ENCODE measurements at places on chromosomes 11 and 22.

DNA sequence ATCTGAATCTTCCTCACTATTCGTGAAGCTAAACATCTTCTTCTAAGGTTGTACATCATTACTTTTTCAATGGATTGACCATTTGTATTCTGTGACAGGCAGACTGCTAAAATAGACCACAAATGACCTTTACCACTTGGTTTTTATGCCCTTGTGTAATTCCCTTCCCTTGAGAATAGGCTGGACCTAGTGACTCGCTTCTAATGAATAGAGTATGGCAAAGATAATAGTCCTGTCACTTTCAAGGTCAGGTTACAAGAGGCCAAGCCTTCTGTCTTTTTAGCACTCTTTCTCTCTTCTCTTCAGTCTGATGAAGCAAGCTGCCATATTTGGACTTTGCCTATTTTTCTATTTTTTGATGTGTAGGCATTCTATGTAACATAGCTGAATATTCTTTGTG, 492.9 kb downstream of the SOX6 start:
- no peak for DNase-seq

GRCh38 chr11:69152733-69153421, 2.9 kb upstream of the SMIM38 start:
- DNase-seq, result no peak

DNA sequence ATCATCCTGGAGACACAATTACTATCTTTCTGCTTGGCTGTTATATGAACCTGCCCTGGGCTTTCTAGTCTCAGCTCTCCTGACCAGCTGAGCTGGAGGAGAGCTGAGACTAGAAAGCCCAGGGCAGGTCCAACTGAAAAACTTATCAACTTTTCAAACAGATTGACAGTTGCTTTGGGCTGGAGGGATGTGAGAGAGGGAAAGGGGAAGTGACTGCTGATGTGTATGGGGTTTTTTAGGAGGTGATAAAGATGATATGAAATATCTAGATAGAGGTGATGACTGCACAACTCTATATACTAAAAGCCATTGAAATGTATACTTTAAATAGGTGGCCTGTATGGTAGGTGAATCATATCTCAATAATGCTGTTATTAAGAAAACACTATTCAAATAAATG, 60.2 kb upstream of the CHRM4 start:
- DNase-seq, result no peak

GRCh38 chr11:105152560-105152959, 13.0 kb upstream of the CARD18 start:
- no peak for DNase-seq

Data from NCI-H1694 (cell line).